Type B pancreatic cell (in vitro differentiated cells): ENCODE measurements at places on chromosomes 2 and 18.

DNA sequence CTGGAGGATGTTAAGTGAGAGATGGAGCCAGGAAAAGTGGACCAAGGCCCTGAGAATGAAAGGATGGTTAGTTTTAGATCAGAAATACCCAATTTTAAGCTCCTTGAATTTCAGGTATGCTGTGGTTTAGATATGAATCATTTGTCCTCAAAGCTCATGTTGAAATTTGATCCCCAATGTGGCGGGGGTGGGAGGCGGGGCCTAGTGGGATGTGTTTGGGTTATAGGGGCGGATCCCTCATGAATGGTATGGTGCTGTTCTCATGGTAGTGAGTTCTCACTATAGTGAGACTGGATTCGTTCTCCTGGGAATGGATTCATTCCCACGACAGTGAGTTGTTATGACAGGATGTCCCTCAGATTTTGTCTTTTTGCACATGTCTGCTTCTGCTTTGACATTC, 11.4 kb downstream of the MYO5B start:
- DNase-seq: no peak

- DNase-seq: no peak
Measured at GRCh38 chr2:190678444-190679162, 29.7 kb downstream of the NAB1 start.

DNA sequence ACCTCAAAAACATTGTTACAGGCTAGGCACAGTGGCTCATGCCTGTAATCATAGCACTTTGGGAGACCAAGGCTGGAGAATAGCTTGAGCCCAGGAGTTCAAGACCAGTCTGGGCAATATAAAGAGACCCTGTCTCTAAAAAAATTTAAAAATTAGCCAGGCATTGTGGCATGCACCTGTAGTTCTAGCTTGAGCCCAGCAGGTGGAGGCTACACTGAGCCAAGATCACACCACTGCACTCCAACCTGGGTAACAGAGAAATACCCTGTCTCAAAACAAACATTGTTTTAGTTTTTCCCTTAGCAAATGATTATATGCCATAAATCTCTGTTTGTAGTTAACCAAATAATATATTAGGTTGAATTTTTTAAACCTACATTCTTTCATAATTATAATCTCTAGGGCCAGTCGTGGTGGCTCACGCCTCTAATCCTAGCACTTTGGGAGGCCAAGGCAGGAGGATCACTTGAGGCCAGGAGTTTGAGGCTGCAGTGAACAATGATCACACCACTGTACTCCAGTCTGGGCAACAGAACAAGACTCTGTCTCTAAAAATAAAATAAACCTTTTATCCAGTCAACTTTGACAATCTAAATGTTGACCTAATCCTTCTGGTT, 13.3 kb upstream of the CYP20A1 start:
- no peak for DNase-seq

GRCh38 chr18:10530852-10531251, 5.0 kb downstream of the NAPG start:
- no peak for DNase-seq

- DNase-seq: no peak
Measured at GRCh38 chr18:42392416-42392815, 437.4 kb downstream of the PIK3C3 start.

DNA sequence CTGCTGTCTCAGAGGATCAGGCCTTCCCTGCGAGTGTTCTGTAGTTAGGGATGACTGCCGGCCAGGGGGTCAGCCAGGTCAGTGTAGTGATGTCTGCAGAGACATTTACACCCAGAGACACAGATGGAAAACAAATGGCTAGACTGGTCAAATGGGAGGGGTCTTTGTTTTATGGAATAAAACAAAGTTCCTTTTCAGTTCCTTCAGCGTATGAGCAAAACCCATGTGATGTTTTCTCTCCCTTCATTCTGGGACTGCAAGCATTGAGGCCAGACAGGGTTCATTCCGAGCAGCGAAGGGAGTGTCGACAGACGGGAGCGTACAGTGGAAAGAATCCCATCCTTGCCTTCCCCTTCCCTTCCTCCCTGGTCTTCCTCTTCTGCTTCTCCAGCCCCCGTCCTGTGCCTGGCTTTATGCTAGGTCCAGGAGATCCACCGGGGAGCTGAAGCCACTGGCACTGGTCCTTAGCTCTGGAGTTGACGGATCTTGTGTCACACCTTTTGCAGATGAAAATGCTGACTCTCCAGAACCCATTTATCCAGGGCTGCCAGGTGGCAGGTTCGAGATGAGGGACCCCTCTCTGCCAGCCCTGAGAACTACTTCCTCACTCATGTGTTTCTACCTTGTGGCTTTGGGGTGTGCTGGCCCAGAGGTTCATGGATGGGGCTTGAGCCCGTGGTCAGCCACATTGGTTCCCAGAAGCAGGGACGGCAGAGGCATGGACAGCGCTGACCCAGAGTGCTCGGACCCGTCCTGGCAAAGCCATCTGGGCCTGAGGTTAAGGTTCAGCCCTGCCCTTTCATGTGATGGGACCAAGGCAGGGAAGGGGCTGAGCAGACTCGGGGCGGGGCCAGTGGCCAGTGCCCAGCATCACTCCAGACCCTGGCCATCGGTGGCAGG, 24.2 kb downstream of the ITGB1BP1 start:
- no peak for DNase-seq

DNA sequence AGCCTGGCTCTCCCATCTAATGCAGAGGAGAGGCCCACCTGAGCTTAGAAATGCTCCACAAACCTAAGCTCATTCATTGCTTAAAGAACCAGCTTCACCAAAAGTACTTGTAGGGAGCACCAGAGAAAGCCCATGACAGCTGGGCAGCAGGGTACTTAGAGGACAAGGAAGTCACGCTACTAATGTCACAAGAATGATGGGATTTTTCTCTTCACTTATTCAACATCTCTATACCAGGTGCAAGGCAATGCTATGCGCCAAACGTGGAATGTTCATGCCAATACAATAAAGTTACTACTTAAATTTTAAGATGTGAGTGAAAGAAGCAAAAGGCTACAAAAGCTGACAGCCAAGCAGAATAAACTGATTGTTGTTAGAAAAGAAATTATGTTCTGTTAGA, 36.0 kb downstream of the LONRF2 start:
- no peak for DNase-seq

- DNase-seq: no peak
Measured at GRCh38 chr18:9362869-9363268, 28.3 kb downstream of the TWSG1 start.

- no peak for DNase-seq
Measured at GRCh38 chr2:54577944-54578647, 122.0 kb downstream of the SPTBN1 start.

DNA sequence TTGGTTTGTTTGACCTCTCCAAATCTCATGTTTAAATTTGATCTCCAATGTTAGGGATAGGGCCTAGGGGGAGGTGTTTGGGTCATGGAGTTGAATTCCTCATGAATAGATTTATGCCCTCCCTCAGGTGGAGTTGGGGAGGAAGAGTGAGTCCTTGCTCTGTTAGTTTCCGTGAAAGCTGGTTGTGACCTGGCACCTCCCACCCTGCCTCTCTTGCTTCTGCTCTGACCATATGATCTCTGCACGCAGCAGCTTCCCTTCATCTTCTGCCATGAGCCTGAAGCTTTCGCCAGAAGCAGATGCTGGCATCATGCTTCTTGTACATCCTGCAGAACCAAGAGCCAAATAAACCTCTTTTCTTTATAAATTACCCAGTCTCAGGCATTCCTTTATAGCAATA, 231.6 kb upstream of the ERBB4 start:
- DNase-seq: no peak

DNA sequence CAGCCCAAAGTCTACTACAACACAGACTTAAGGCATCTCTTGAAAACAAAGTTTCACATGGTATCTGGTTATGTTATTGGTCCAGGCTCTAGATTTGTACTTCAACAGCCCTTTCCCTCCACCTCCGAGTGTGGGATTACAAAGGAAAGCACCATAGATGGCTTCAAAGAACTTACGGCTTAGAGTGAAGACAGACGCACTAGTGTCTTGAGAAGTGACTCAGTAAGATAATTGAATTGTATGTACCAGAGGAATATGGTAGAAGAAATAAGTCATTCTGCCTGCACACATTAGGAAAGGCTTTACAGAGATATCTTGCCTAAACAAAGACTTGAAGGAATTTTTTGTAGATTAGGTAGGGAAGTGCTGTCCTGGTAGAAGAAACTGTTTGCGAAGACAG, 392.3 kb upstream of the TNP1 start:
- DNase-seq: no peak

DNA sequence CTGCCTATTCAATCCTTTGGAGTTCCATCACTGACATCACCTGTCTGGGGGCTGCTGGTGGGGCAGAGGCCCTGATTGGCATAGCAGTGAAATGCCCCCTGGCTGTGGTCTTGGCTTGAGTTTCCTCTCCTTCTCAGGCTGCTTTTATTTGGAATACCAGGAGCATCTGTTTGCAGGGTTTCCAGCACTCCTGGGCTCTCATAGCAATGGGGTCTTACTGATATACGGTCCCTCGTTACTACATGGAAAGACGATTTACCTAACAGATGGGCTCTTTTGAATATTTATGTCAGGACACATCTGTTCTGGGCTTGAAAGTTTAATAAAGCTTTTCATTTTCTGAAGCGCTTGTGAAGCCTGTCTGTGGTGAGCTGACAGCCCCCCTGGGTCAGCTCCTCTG, 230.3 kb downstream of the SLC4A3 start:
- DNase-seq: no peak

GRCh38 chr2:80323610-80324009, 19.1 kb upstream of the LRRTM1 start:
- DNase-seq: no peak

- peak; percentile 32 for DNase-seq
Measured at GRCh38 chr2:128477026-128477820, 158.6 kb upstream of the HS6ST1 start.

DNA sequence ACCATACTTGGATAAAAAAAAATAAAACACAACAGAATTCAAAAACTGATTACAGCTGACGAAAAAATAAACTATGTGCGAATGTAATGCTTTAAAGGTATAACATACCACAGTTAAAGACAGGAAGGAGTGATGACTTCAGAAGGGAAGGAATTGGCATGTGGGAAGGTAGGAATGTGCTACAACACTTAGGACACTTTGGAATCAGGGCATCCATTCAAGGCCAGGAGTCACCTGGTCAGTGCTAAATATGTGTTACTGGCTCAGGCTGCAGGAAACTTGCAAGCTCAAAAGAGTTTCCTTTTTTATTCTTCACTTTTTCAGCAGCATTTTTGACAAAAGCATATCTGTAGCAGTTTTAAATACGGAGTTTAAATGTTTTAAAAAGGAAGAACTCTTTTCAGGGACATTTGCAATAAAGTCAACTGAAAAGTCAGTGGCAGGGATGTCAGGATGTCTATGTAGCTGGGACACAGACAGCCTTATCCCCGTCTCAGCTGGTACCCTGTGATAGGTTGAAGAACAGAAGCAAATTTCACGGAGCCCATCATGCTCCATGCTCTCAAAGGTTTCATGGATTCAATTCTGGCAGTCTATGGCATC, 138.0 kb upstream of the KLHL14 start:
- no peak for DNase-seq

GRCh38 chr18:23542461-23542860, 39.1 kb downstream of the RMC1 start:
- DNase-seq: no peak

DNA sequence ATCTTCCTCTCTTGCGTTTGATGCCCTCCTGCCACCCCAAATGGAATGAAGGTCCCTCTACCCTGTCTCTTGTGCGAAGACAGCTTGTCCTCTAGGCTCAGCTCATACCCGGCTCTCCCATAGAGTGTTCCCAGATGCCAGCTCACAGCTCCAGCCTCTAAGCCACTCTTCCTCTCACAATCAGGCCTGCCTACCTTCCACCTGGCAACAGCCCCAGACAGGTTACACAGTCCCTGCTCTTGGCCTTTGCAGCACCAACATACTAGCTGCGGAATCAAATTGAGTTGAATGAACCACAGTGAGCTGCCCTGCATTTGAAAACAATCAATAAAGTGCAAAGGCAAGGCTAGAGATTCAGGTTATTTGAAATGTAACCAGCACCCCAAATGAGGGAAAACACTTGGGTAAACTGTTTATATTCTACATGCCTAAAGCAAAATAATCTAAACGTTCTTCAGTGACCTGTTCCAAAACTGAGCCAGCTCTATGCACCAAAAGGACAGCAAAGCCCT, 105.1 kb downstream of the COL4A4 start:
- DNase-seq: no peak

- DNase-seq: no peak
Measured at GRCh38 chr2:121492409-121492808, 38.3 kb upstream of the RNU4ATAC start.

GRCh38 chr2:163698857-163699256, 37.0 kb downstream of the FIGN start:
- no peak for DNase-seq

- DNase-seq: no peak
Measured at GRCh38 chr2:64610316-64610855, 43.3 kb downstream of the SERTAD2 start.

DNA sequence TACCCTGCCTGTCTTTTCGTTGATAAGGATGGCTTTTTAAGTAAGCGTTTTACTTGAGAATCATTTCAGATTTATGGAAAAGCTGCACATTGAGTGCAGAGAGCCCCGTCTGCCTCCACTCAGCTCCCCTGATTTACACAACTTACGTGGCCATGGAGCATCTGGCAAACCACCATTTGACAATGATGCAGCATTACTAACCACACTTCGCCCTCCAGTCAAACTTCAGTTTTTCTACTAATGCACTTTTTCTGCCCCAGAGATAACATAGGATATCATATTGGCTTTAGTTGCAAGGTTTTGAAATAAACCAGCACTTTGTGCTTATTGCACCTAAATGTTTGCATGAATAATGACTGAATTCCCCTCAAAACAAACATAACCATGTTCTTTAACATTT, 165.1 kb upstream of the TPO start:
- DNase-seq: no peak

DNA sequence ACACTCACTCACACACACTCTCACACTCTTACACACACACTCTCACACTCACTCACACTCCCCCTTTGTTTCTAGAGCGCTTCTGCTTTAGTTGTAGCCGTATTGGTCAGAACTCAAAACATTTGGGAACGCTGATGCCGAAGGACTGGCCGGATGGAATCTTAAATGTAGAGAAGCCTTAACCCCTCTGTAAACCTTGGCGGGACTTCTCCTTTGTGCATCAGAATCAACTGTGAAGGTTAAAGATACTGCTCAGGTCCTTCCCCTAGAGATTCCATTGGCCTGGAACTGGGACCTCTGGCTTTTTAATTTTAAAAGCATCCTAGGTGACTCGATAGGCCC, 18.3 kb downstream of the SH3BP4 start:
- no peak for DNase-seq

GRCh38 chr2:70902067-70902442, 33.6 kb upstream of the ATP6V1B1 start:
- peak; percentile 59 for DNase-seq

GRCh38 chr2:182933629-182934028, 67.2 kb upstream of the FRZB start:
- no peak for DNase-seq
